Activated CD8-positive, alpha-beta memory T cell treated with anti-CD3 and anti-CD28 coated beads for 1 hour (primary cell): ENCODE measurements at places on chromosomes 3 and 15.

- no peak for DNase-seq
Observed at GRCh38 chr15:89523101-89523500, 26.7 kb upstream of the RHCG start.

DNA sequence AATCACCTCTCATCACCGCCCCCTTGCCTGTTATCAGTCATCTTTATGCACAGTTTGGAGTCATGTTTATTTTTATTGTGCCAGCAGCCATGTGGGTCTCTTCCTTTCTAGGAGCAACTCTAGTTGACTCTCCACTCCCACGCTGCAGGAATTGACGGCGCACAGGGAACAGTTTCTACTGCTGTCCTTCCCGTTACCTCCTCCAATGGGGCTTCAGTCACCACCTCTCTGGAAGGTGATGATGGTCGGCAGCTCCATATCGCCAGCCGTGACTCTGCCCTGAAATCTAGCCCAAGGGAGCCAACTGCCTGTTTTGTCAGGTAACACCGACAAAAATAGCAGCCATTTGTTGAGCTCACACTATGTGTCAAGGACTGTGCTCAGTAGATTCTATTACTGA, 35.6 kb upstream of the FAM107A start:
- no peak for DNase-seq

- DNase-seq, result no peak
Observed at GRCh38 chr3:128226795-128227395, 73.6 kb downstream of the EEFSEC start.

- DNase-seq, result no peak
Observed at GRCh38 chr3:83524901-83525300, 1433.9 kb upstream of the CADM2 start.

- DNase-seq, result no peak
Observed at GRCh38 chr3:180252683-180253082, 215.9 kb upstream of the PEX5L start.

- DNase-seq, result no peak
Observed at GRCh38 chr3:25400587-25400986, 27.5 kb upstream of the RARB start.

DNA sequence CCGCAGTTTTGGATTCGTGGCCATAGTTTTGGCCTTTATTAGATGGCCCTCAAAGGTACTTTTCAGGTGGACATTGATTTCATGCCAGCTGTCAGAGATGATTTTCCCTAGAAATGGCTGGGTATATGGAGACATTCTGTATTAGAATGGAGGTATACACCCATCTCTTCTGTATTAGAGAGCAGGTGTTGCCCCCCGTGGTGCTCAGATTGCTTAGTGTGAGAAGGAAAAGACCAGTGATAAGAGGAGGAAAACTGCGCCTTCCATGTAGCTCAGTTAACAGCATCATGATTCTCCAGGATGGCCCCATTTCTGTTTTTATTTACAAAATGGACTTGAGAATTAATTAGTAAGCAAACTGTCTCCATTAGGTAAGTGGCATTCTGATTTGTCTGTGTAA, 145.9 kb downstream of the IGF1R start:
- DNase-seq, result no peak
